ENCODE measurements at places on chromosomes 4 and X.

DNA sequence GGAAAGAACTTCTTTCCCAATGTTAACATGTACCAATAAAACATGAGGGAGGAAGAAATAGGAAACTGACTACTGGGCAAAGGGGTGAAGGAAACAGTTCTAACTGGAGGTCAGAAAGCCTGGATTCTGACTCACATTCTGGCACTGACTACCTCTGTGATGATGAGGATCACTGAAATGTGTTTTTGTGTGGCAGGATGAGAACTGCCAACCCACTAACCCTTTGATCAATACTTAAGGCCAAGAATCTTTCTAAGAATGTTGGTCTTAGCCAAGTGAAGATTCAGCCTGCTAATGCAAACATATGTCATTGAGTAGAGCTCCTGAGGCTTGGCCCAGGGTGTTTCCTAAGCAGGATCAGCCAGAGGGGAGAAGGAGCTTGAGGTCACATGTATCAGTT, 4.6 kb downstream of the ALAS2 start:
- no peak for DNase-seq

GRCh38 chrX:88284844-88285243, 462.2 kb upstream of the CPXCR1 start:
- DNase-seq: no peak

GRCh38 chr4:65391814-65392213, 278.5 kb downstream of the EPHA5 start:
- no peak for DNase-seq

DNA sequence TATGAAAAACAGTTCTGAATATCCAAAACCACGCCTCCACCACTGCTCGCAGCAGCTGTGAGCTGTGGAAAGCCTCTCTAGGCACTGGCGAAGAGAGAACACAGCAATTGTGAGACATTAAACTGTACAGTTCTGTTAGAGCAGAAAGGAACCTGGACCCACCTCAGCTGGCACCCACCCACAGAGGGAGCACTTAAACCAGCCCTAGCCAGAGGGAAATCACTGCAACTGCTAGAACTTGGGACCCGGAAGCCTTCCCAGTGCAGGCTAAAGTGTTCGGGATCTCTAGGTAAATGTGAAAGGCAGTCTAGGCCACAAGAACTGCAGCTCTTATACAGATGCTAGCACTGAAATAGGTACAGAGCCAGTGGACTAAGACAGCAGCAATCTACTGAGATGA, 308.8 kb downstream of the PRR32 start:
- DNase-seq: no peak

GRCh38 chr4:94341481-94342370, 910 bp downstream of the HPGDS start:
- no peak for DNase-seq

DNA sequence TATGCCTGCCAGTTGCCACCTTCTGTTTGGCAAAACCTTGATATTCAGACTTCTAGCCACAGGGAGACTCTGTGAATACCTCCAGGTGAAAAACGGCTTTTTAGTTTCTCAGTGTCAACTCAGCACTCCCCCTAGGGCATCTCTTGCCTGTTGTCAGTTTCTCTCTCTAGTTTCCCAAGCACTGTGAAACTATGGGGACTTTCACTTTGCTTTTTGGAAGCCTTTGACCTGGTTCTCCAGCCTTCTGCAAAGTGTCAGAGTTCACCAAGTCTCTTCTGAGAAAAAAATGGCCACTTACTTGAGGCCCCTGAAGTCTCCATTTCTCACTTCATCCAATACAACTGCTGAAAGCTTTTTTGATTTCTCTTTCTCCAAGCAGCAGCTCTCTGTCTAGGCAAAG, 521.5 kb downstream of the INPP4B start:
- DNase-seq: no peak

GRCh38 chr4:141427726-141428296, 207.1 kb downstream of the ZNF330 start:
- DNase-seq: no peak

DNA sequence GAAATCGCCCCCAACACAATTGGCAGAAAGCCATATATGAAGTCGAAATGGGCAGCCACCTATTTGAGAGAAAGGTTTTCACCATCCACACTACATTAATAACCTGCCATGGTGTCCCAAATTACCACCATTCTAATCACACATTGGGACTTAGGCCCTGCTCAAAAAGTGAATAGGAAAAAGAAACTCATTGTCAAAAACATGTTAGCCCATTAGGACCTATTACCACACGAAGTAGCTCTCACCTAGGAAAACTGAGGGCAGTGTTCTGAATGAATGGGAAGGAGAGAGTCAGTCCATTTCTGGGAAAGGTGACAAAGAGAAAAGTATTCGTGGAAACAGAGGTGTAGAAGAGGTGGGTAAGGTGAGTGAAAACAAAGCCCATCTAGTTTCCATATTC, 60.8 kb downstream of the GPC3 start:
- no peak for DNase-seq

DNA sequence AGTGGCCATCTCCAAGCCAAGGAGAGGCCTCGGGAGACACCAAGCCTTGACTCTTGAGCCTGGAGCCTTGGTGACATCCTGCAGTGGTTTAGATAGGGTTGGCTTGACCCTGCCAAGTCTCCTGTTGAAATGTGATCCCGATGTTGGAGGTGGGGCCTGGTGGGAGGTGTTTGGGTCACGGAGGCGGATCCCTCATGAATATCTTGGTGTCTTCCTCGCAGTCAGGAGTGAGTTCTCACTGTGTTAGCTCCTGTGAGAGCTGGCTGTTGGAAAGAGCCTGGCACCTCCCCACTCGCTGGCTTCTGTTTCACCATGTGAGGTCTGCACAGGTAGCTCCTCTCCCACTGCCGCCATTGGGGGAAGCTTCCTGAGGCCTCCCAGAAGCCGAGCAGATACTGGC, 38.8 kb downstream of the ADRA2C start:
- DNase-seq: no peak

DNA sequence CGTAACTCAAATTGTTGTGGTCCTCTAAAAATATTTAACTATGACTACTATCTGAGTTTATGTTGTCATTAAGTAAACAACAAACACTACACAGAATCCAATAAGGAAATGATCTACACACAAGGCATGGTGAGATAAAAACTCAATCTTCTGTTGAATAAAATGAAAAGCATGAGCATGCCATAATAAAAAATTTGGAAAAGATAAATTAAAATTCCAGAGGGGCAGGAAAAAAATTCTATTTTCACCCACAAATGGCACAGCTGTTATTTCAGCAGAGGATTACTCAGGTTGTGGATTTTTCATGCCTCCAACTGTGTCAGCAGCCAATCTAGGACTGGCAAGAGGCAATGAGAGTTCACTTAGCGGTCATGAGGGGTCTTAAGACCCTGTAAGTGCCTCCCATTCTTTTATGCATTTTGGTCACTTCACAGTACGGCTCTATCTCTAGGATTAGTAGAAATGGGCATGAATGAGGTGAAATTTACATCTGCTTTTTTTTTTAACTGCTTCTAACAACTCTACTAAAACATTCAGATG, 639.8 kb upstream of the DIPK2B start:
- no peak for DNase-seq

Measured in stimulated activated CD8-positive, alpha-beta memory T cell treated with anti-CD3 and anti-CD28 coated beads, Interleukin-12 subunit alpha, Interleukin-12 subunit beta, amount 100 ng/mL, for 4 hours (primary cell).